ENCODE measurements at places on chromosomes 1 and 21.
A peak's percentile ranks its signal among the peaks of the same experiment; 100 is the strongest.

DNA sequence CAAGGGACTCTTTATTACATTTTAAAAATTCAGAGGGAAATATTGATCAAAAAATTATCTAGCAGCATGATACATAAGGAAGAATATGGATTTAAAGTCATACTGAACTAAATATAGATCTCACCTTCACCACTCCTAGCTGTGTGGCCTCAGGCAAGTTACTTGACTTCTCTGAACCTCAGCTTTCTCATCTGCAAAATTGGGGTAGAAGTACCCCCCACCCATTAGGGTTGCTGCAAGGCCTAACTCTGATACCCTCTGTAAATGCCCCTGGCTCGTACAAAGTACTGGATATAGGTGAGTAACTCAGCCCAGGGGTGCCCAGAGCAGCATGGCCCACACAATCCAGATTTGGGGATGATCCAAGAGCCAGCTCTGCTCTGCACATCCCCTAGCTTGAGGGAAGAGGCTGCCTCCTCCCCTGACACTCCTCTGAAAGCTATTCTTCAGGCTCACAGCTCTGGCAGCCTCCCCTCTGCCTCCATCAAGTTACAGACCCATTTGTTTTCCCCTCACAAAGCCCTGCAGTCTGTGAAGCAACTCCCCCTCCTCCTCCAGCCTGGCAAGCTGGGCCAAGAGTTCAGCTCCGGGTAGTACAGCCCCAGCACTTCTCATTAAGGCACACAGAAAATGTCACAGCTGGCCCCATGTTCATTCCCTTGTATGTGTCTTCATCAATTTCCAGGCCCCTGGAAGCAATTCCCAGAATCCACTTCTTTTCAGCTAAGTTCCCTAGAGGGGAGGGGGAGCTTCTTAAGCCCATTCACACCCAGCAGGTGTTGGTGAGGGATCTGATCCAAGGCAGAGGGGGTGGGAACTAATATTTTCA is 143.7 kb downstream of the PLPP3 start:
- DNase-seq, result no peak

DNA sequence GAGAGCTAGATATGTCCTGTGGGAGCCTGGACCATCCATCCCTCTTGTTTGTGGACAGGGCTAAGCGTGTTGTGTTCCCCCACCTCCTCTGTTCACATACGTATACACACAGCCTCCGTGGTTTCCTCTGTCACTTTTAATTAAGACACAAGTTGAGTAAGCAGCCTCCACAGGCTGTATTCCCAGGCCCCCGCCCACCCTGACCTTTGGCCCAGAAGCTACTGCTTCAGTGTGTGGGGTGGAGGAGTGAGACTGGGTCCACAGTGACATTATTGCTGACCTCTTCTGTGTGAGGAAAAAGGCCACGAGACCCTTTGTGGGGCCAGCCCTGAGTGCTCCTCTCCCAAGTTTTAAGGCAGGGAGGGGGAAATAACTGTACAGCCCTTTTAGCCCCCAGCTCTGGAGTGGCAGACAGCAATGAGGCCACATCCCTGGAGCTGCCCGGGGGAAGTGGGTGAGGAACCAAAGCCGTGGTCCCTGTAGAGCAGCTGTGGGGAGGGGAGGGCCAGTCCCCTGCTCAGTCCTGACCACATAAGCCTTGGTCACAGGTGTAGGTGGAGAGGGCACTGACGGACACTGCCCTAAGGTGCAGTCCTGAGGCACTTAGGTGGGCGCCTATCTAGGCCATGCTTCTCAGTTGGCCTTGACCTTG is 4.4 kb downstream of the ELOVL1 start:
- no peak for DNase-seq

GRCh38 chr21:41932191-41932575 is 21.6 kb downstream of the C2CD2 start:
- DNase-seq, result no peak

- DNase-seq, result no peak
Observed at GRCh38 chr1:186873687-186874086, 44.9 kb downstream of the PLA2G4A start.

- no peak for DNase-seq
Observed at GRCh38 chr1:9846611-9847171, 22.9 kb upstream of the CLSTN1 start.

- DNase-seq, result peak; percentile 32
Observed at GRCh38 chr21:37219761-37220432, 47.2 kb downstream of the VPS26C start.

GRCh38 chr1:201028461-201028889 is 5.0 kb upstream of the KIF21B start:
- no peak for DNase-seq

GRCh38 chr1:227403535-227403934 is 85.2 kb upstream of the CDC42BPA start:
- DNase-seq, result no peak

DNA sequence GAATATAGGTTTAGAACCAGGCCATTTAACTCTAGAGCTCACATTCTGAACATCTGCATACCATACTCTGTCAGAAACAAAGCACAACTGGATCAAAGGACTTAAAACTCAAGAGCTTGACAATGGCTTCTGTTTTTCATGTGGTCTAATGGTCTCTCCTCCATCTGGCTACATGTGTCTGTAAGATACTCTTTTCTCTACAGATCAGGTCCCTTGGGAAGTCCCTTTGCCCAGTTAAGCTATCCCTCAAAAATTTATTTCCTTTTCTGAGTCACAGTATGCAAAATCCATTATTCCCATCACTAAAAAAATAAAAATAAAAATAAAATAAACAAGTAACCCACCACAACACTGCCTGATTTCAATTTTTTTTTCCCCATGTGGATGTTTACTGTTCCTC is 357.0 kb upstream of the PRMT6 start:
- DNase-seq, result no peak

DNA sequence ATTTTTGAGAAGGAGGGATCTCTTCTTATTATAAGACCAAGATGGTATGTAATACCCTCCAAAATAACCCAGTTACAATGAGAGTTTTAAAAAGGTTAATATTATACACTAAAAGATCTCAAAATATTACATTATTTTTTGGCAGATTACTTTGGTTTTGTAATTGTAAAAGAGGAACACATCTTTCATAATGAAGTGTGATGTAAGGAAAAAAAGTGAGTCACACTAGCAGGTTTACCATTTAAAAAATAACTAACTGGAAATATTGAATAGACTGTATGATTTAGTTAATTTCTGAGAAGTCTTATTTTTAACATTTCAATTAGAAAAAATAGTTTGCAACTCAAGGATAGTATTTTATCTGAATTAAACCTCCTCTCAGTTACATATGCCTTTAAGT is 1.1 kb downstream of the F5 start:
- DNase-seq, result no peak

- no peak for DNase-seq
Observed at GRCh38 chr1:11413986-11414391, 65.0 kb upstream of the DISP3 start.

- DNase-seq, result no peak
Observed at GRCh38 chr1:59539961-59540681, 243.2 kb downstream of the FGGY start.

GRCh38 chr1:245546875-245547274 is 392.1 kb downstream of the KIF26B start:
- DNase-seq, result no peak

- DNase-seq, result peak; percentile 30
Observed at GRCh38 chr1:207004931-207005830, 27.4 kb downstream of the C1orf116 start.

DNA sequence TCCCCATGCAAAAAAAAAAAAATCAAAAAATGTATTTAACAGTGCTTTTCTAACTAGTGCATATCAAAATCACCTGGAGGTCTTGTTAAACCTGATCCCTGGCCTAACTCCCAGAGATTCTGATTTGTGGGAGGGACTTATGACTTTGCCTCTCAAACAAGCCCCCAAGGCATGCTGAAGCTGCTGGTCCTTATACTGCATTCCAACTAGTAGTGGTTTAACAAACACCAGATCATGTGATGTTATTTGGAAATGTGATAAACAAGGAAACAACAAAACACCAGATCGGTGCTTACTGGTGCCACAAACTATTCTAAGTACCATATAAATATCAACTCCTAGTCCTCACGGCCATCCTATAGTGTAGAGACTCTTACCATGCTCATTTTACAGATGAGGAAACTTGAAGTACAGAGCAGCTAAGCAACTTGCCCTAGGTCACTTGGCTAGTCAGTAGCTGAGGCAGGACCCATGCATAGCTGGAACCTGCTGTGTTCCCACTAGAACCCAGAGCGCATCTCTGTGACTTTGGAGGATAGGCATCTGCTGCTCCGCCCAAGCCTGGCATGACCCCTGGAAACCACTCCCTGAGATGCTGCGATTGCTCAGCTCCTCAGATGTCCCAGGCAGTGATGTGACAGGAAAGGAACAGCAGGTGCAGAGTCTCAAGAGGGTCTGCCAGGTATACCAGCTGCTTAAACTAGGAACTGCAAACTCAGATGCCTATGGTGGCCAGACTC is 38.1 kb downstream of the SOX13 start:
- no peak for DNase-seq

DNA sequence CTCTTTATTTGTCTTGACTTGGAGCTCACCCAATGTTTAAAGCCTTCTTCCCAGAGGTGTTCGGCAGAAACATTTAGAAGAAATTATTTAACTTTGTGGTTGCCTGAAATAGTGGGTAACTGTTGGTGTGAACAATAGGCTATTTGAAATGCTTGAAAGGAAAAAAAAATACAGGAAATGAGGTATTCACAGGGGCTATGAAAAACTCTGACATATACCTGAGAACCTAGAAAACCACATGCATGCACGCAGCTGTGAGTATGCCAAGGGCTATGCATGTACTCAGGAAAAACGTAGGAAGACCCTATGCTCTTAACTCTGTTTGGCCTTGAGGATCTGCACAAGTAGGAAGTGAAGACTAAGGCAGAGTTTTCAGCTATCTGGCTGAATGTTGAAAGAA is 16.4 kb upstream of the RNF186 start:
- peak; percentile 14 for DNase-seq

DNA sequence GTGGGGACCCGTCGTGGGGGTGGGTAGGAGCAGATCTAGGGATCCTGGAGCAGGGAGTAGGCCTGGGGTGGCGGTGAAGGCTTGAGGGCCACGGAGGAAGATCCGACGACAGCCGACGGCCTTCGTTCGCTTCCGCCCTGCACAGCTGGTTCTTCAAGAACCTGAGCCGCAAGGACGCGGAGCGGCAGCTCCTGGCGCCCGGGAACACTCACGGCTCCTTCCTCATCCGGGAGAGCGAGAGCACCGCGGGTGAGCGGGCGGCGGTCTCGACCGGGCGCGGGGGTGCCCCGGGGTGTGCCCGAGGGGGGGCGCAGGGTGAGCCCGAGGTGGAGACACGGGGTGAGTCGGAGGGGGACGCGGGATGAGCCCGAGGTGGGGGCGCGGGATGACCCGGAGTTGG is 16.5 kb upstream of the HDAC1 start:
- no peak for DNase-seq

DNA sequence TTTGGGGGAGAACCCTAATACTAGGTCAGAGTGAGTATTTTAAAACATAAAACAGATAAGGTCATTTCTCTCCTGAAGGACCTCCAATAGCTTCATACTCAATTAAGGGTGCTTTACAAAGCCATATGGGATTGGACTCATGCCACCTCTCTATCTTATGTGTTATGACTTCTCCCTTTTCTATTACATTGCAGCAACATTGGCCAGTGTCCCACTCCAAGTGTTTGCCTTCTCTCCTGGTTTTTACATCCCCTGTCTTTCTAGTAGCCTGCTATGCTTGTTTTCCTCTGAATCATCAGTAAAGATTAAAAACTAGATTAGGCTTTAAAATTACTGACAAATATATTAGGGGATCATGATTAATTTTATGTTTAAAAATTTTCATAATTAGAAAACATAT is 66.6 kb downstream of the SCMH1 start:
- DNase-seq, result no peak

DNA sequence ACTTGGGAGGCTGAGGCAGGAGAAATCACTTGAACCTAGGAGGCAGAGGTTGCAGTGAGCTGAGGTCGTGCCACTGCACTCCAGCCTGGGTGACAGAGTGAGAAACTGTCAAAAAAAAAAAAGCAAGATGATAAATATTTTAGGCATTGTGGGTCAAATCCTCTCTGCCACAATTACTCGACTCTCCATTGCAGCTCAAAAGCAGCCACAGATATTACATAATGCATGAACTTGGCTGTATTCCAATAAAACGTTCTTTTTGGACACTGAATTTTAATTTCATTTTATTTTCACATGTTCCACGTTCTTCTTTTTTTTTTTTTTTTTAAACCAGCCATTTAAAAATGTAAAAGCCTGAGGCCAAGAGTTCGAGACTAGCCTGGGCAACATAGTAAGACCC is 69.4 kb downstream of the TCP10L start:
- no peak for DNase-seq

DNA sequence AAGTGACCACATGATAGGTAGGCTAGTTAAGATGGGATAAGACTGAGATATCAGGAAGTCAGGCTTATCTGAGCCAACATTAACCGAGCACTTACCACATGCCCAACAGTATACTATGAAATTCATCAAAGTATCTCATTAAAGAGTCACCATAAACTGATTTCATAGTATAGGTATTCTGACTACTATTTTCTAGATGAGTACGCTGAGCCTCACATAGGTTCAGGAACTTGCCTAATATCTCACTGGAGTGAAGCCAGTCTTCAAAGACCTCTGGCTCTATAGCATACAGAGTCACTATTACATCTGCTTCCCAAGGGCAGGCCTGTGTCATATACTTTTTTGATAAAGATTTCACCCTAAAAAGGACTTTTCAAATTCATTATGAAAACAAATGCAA is 115.6 kb upstream of the NGF start:
- DNase-seq, result no peak

GRCh38 chr1:147083919-147084272 is 88.4 kb downstream of the PRKAB2 start:
- no peak for DNase-seq

- no peak for DNase-seq
Observed at GRCh38 chr1:160642281-160642644, 4.6 kb downstream of the SLAMF1 start.

DNA sequence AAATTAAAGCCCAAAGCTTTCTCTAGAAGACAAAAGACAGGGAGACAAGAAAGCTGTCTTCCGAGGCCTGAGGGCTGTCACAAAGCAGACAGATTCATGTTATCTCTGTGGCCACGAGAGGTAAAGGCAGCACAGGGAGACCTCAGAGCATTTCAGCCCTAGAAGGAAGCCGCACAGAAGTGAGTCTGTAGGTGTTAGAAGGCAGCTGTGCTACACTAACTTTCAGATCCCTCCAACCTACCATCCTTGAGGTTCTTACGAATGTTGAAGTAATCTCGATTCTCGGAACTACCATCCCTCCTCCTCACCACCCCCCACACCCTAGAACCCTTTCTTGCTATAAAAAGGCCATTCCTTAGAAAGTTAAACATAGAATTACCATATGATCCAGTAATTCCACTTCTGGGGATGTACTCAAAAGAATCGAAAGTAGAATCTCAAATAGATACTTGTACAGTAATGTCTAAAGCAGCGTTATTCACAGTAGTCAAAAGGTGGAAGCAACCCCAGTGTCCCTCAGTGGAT is 21.5 kb upstream of the LYST start:
- no peak for DNase-seq

All from Jurkat, Clone E6-1 (cell line).